ENCODE measurements at places on chromosomes 5 and 9. TPM values are rescaled to one million over a fixed set of nuclear protein-coding genes. Genes with fewer than 3 reads are reported as not detected.
A peak's percentile ranks its signal among the peaks of the same experiment; 100 is the strongest.

The TICAM2 gene
- 0.72 TPM for total RNA-seq

The TNFAIP8 gene
- 311 TPM for total RNA-seq

The PCDHB14 gene
- total RNA-seq: not detected

The FRRS1L gene
- total RNA-seq: not detected

The NR4A3 gene
- total RNA-seq: 37.7 TPM

The TMEM174 gene
- not detected for total RNA-seq

The CLIC3 gene
- total RNA-seq: 3.4 TPM

The ARSI gene
- total RNA-seq: not detected

The PDGFRB gene
- 2.0 TPM for total RNA-seq

The DDX4 gene
- total RNA-seq: not detected

GRCh38 chr9:24462951-24463350 is 82.7 kb downstream of the IZUMO3 start:
- no peak overlapping the region for H3K4me3 ChIP-seq
- H3K27me3 ChIP-seq: no peaks in the 10 kb centered on the region
- DNase-seq: no peak
- no peaks in the 10 kb centered on the region for H3K4me1 ChIP-seq

GRCh38 chr5:40720069-40720468 is 35.7 kb downstream of the TTC33 start:
- no peaks in the 10 kb centered on the region for H3K36me3 ChIP-seq
- H3K27ac ChIP-seq: no peak overlapping the region
- no peaks in the 10 kb centered on the region for H3K27me3 ChIP-seq
- no peaks in the 10 kb centered on the region for H3K4me1 ChIP-seq
- no peak overlapping the region for H3K4me3 ChIP-seq

GRCh38 chr5:12016159-12016746 is 112.0 kb upstream of the CTNND2 start:
- H3K36me3 ChIP-seq: no peaks in the 10 kb centered on the region
- H3K27me3 ChIP-seq: no peaks in the 10 kb centered on the region
- H3K27ac ChIP-seq: no peak overlapping the region
- no peak for DNase-seq

GRCh38 chr5:135030123-135030955 is 3.7 kb downstream of the PITX1 start:
- H3K4me3 ChIP-seq: no peak overlapping the region
- no peak for DNase-seq
- peaks cover 6% of the 10 kb centered on the region for H3K4me1 ChIP-seq
- peaks cover 22% of the 10 kb centered on the region for H3K27me3 ChIP-seq

DNA sequence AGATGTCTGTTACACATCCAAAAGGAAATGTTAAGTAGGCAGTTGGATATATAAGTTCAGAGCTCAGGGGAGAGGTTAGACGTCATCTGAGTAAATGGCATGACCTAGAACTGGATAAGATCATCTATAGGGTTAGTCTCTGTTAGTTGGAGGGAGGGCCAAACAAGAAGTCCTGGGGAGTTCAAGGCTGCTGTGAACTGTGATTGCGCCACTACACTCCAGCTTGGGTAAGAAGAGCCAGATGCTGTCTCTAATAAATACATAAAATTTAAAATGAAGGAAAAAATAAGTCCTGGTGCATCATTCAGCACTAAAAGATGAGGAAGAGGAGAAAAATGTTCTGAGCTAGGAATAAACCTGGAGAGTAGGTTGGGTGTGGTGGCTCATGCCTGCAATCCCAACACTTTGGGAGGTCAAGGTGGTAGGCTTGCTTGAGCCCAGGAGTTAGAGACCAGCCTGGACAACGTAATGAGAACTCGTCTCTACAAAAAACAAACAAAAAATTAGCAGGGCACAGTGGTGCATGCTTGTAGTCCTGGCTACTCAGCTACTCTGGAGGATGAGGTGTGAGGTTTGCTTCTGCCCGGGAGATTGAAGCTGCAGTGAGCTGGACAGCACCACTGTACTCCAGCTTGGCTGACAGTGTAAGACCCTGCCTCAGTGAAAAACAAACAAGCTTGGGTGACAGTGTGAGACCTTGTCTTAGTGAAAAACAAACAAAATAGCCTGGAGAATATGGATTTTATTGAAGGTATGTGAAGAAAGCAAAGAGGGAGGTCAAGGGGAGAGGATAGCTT is 123.6 kb downstream of the ACTBL2 start:
- no peaks in the 10 kb centered on the region for H3K36me3 ChIP-seq
- no peak overlapping the region for H3K27ac ChIP-seq
- no peak for DNase-seq
- H3K4me1 ChIP-seq: no peaks in the 10 kb centered on the region
- no peaks in the 10 kb centered on the region for H3K27me3 ChIP-seq

DNA sequence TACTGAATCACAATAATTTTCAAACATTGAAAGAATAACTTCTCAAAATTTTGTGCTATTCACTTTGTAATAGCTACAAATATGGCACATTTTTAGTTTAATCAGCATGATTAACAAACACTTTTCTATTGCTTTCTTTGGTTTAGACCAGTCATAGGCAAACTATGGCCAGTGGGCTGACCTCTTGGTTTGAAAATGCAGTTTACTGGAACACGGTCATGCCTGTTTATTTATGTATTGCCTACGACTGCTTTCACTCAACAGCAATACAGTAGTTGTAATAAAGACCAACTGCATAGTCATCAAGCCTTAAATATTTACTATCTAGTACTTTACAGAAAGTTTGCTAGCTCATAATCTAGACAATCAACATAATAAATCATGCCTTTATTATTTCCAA is 810.8 kb downstream of the TLE1 start:
- no peaks in the 10 kb centered on the region for H3K27me3 ChIP-seq
- no peaks in the 10 kb centered on the region for H3K4me1 ChIP-seq
- no peak overlapping the region for H3K27ac ChIP-seq
- DNase-seq: no peak

DNA sequence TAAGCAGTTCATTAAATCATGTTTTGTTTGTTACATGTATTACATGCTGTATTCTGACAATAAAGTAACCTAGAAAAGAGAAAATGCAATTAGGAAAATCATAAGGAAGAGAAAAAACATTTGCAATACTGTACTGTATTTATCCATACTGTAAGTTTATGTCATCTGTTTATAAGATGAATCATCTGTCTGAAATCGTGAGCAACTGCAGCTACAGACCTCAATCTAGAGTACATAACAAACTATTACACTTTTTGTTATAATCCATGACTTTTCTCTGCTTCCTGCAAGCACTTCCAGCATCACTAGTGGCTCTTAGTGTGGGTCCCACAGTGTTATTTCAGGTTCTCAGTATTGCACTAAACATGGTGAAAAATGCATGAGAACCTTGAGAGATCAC is 144.4 kb upstream of the NR4A3 start:
- no peak overlapping the region for H3K4me3 ChIP-seq
- H3K36me3 ChIP-seq: no peaks in the 10 kb centered on the region
- no peak overlapping the region for H3K27ac ChIP-seq
- no peaks in the 10 kb centered on the region for H3K27me3 ChIP-seq
- no peak for DNase-seq
- H3K4me1 ChIP-seq: no peaks in the 10 kb centered on the region

GRCh38 chr5:76207120-76207519 is 123.9 kb downstream of the SV2C start:
- no peaks in the 10 kb centered on the region for H3K4me1 ChIP-seq
- H3K36me3 ChIP-seq: no peaks in the 10 kb centered on the region
- DNase-seq: no peak
- H3K4me3 ChIP-seq: no peak overlapping the region
- no peaks in the 10 kb centered on the region for H3K27me3 ChIP-seq

GRCh38 chr5:27171761-27172261 is 133.4 kb upstream of the CDH9 start:
- H3K4me1 ChIP-seq: no peaks in the 10 kb centered on the region
- no peak overlapping the region for H3K4me3 ChIP-seq
- no peak overlapping the region for H3K27ac ChIP-seq
- DNase-seq: no peak

GRCh38 chr5:9524941-9525340 is 20.9 kb downstream of the SEMA5A start:
- H3K27ac ChIP-seq: no peak overlapping the region
- H3K36me3 ChIP-seq: no peaks in the 10 kb centered on the region
- no peaks in the 10 kb centered on the region for H3K27me3 ChIP-seq
- no peak for DNase-seq

- no peak for DNase-seq
- H3K27me3 ChIP-seq: no peaks in the 10 kb centered on the region
- no peaks in the 10 kb centered on the region for H3K4me1 ChIP-seq
- H3K36me3 ChIP-seq: peaks cover 22% of the 10 kb centered on the region
- H3K27ac ChIP-seq: no peak overlapping the region
These were observed 47.8 kb upstream of the INSYN2B start for GRCh38 chr5:170028124-170028523.

DNA sequence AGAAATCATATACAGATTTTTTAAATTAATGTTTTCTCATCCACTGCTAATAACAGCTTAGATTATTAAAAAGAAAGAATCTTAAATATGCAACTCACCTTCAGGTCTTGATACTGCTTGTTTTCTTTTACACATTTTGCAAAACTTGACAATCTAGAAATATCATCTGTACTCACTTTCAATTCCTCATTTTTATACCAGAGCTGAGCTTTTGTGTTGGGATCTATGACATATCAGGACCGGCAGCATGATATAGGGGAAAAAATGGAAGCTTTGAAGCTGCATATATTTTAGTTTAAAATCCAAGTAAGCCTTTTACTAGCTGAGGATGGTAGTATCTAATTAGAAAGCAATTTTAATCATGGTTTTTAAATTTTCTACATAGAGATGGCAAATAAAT is 75.7 kb upstream of the SMARCA2 start:
- no peak overlapping the region for H3K4me3 ChIP-seq
- DNase-seq: no peak
- H3K4me1 ChIP-seq: no peaks in the 10 kb centered on the region
- H3K36me3 ChIP-seq: no peaks in the 10 kb centered on the region
- H3K27me3 ChIP-seq: no peaks in the 10 kb centered on the region

GRCh38 chr5:132389585-132390286 is 20.2 kb downstream of the SLC22A5 start:
- no peak for DNase-seq
- H3K27me3 ChIP-seq: no peaks in the 10 kb centered on the region
- H3K27ac ChIP-seq: no peak overlapping the region
- H3K4me3 ChIP-seq: no peak overlapping the region
- no peaks in the 10 kb centered on the region for H3K36me3 ChIP-seq

DNA sequence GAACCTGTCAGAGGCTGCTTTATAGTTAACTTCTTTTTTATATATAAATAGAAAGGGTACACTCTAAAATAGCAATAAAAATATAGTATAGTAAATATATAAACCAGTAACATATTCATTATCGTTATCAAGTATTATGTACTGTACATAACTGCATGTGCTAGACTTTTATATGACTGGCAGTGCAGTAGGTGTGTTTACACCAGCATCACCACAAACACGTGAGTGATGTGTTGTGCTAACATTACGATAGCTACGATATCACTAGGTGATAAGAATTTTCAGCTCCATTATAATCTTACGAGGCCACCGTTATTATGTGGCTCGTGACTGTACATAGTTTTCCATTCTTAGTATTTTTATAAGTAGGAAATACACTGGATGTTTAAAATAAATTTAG is 43.8 kb upstream of the MEF2C start:
- no peak for DNase-seq
- no peak overlapping the region for H3K27ac ChIP-seq
- H3K27me3 ChIP-seq: no peaks in the 10 kb centered on the region
- H3K4me1 ChIP-seq: no peaks in the 10 kb centered on the region
- no peaks in the 10 kb centered on the region for H3K36me3 ChIP-seq

GRCh38 chr9:83056174-83056573 is 6.8 kb downstream of the RASEF start:
- H3K36me3 ChIP-seq: no peaks in the 10 kb centered on the region
- no peaks in the 10 kb centered on the region for H3K27me3 ChIP-seq
- no peak overlapping the region for H3K27ac ChIP-seq
- H3K4me1 ChIP-seq: no peaks in the 10 kb centered on the region
- no peak for DNase-seq
- no peak overlapping the region for H3K4me3 ChIP-seq

GRCh38 chr5:51902512-51902911 is 519.3 kb downstream of the ISL1 start:
- no peaks in the 10 kb centered on the region for H3K4me1 ChIP-seq
- H3K27me3 ChIP-seq: no peaks in the 10 kb centered on the region
- no peaks in the 10 kb centered on the region for H3K36me3 ChIP-seq
- H3K4me3 ChIP-seq: no peak overlapping the region

DNA sequence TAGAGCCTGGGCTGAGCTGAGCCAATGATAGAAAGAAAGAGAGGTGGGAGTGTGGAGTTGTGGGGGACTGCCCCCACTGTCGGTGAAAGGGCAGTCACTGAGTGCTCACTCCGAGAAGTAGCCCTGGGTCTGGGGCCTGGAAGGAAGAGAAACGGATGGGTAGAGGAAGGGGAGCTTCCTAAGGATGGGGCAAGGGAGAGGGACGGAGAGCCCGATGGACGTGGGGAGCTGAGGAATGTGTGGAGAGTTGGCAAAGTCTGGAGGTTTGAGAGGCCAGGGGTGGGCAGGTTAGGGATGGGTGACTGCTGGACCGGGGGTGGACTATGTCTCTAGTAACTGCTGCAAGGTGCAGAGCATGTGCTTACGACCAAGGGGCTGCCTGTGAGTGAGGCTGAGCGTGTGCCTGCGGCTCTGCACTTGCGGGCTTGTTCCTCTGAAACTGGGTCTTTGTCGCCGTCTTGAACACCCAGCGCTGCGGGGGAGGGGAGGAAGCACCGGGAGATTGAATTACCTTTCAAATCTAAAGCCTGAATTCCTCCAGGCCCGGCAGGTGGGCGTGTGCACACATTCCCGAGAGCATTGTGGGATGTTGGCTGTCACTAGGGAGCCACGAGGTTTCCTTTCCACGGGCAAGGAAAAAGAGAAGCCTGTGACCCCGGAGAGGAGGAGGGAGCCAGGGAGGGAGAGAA is 76.4 kb upstream of the ARAP3 start:
- DNase-seq: no peak
- no peak overlapping the region for H3K4me3 ChIP-seq
- H3K36me3 ChIP-seq: no peaks in the 10 kb centered on the region
- H3K27ac ChIP-seq: no peak overlapping the region
- peaks cover 30% of the 10 kb centered on the region for H3K27me3 ChIP-seq
- no peaks in the 10 kb centered on the region for H3K4me1 ChIP-seq

DNA sequence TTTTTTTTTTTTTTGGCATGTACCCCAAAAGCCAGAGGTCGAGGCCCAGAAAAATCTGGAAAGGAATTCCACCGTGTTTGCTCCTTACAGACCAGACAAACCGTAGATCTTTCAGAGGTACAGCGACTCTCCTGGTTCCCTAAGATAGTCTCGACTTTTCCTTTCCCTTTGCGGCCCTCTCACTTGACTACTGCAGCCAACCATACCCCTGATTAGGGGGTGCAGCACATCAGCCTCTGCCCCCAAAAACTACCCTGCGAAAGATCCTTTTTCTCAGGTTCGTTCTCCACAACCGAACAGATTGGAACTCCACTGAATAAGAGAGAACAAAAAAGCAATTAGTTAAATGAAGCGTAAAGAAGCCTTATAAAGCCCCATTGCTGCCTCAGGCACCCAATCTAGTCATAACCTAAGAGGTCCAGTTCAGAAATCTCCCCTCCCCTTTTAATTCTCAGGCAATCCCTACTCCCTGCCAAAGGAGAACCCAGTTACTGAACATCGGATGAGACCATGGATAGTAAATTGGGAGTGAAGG is 379 bp upstream of the TICAM2 start:
- H3K4me3 ChIP-seq: peak overlapping the region; percentile 24
- H3K4me1 ChIP-seq: no peaks in the 10 kb centered on the region
- no peaks in the 10 kb centered on the region for H3K27me3 ChIP-seq
- no peak for DNase-seq
- no peak overlapping the region for H3K27ac ChIP-seq

GRCh38 chr5:169650701-169651331 is 13.7 kb downstream of the DOCK2 start:
- H3K27ac ChIP-seq: peak overlapping the region; percentile 28
- peaks cover 18% of the 10 kb centered on the region for H3K36me3 ChIP-seq
- no peak overlapping the region for H3K4me3 ChIP-seq
- H3K4me1 ChIP-seq: peaks cover 85% of the 10 kb centered on the region
- H3K27me3 ChIP-seq: no peaks in the 10 kb centered on the region

Measured in CD8-positive, alpha-beta memory T cell (primary cell).